ENCODE measurements at places on chromosomes 12 and 14. TPM values are rescaled to one million over a fixed set of nuclear protein-coding genes. Genes with fewer than 3 reads are reported as not detected.

DNA sequence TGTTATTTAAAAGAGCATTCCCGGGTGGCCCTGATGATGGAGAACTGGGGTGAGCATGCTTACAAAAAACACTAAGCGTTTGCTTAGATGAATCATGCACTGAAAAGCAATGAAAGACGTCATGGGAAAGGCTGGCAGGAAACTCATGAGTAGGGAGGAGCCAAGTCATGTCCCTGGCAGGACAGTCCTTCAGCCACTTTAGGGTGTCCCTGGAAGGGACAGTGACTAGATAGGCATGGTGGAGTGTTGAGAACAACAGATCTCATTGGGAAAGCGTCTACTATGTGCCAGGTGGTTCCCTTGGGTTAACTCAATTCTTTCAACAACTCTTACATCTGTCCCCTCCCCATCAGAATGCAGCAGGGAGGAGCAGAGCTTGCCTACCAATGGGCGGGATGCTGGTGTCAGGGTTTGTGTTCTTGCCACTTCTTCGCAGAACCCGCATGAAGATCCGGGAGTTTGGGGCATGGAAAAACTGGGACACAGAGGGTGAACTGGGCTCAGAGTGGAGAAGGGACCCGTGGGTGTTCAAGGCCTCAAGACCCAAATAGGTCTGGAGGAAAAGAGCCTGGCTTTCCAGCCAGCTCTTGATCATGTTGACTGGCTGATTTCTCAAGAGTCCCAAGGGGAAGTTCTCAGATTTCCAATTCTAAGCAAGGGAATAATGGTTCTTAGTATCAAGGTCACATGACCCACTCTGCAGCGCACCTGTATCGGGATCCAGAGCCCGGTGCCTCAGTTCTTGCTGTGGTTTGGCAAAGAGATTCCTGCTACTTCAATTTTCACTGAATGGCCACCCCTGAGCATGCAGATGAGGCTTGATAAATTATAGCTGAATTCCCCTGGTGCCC lies 653.9 kb upstream of the TBX3 start:
- peak; percentile 42 for DNase-seq

DNA sequence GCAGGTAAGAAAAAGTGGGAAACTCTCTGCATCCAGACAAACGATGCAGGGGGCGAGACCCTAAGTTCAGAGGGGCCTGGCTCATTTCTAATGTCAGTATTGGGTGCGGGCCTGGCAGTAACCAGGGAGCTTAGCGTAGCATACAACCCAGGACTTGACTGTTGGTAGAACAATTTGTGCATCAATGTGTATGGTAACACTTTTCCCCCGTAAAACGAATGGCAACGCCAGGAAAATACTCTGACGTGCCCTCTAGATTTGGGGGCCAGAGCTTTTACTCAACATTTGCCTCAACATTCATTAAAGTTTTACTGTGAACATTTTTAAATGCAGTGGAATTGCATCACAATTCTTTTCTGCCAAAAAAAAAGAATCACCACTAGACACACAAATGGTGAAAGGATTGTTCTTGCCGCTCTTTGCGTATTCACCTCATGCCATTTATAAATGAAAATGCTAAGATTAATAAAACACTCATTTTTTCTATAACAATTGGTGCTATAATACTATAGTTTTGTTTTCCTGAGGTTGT lies 867 bp downstream of the RHOJ start:
- DNase-seq = no peak

- DNase-seq = no peak
These were observed 76.0 kb downstream of the VCPKMT start for GRCh38 chr14:50040401-50040775.

- DNase-seq = no peak
These were observed 21.5 kb downstream of the SDS start for GRCh38 chr12:113382206-113382605.

- no peak for DNase-seq
These were observed 332.6 kb downstream of the AEBP2 start for GRCh38 chr12:19771858-19772257.

GRCh38 chr12:27802511-27802910 lies 22.5 kb upstream of the MANSC4 start:
- DNase-seq = no peak

DNA sequence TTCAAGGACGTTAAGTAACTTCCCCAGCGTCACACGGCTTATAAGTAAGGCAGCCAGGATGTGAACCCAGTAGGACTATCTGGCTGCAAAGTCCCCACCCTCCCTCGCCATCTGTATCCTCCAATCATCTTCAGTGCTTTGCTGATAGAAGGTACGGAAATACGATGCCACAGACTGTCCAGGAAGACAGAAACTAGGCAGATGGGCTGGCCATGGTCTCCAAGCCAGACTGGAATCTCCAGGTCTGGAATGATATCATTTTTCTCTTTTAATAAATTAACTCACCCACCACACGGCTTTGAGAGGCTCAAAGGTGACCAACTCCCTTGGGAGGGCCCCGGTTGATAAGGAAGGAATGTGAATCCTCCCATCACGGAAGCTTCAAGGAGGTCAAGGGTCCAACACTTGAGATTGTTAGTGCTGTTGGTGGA lies 16.3 kb upstream of the BDKRB1 start:
- DNase-seq = no peak

DNA sequence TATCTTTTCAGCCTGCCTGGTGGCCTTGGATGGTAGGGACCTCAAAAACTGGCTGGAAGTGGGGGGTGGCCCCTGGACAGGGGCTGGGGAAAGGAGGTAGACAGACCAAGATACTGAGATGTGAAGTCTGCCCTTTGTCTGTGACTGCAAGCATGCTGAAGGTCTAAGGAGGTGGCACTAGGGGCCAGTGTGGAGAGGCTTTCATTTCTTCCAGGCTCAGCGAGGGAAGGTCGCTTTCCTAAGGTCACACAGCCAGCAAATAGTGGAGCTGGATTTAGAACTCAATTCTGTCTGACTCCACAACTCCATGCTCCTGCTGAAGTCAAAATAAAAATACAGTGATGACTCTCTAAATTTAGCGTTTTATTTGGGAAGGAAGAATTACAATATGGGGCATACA lies 11.3 kb upstream of the PLBD2 start:
- DNase-seq = no peak

GRCh38 chr14:36227344-36227743 lies 50.8 kb upstream of the PTCSC3 start:
- DNase-seq = no peak

- DNase-seq = no peak
These were observed 340.6 kb downstream of the SEC23A start for GRCh38 chr14:38762426-38762825.

GRCh38 chr12:104317538-104318210 lies 14.1 kb downstream of the EID3 start:
- no peak for DNase-seq

GRCh38 chr14:104137297-104138097 lies 890 bp upstream of the KIF26A start:
- peak; percentile 24 for DNase-seq

DNA sequence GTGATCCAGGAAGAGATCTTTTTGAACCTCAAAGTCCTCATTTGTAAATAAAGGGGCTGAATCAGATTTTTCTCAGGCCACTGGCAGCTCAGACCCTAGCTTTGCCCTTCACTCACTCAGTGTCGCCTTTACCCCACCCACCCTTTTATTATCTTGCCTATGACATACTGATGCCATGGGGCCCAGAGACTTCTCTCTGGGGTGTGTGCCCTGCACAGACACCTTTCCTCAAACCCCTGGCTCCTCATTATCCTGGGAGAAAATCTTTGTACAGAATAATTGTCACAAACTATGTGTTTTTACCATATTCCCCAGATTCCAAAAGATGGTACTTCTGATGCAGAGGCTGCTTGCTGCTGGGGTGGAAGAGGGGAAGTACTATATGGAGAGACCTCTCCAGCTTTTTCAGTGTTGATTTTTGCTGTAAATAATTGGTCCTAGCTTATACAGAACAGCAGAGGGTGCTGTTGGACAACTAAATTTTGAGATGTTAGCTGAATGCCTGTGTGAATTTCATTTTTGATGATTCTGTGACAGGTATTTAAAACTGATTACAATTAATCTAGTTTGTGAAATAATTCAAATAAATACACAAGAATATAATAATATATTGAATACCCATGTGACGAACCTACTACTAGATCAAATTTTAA lies 53.9 kb upstream of the DCD start:
- no peak for DNase-seq

GRCh38 chr14:96445844-96446710 lies 54.1 kb downstream of the AK7 start:
- DNase-seq = no peak

GRCh38 chr12:10001171-10001776 lies 2.4 kb upstream of the CLEC1B start:
- no peak for DNase-seq

Gene GUCY2C
- total RNA-seq = 1.3 TPM

Gene KRT6A
- 0.33 TPM for total RNA-seq

Gene NUP37
- 16.7 TPM for total RNA-seq

Gene FBXL14
- 12.9 TPM for total RNA-seq

Gene CIT
- 9.5 TPM for total RNA-seq

Gene SERPINA9
- not detected for total RNA-seq

Gene VWF
- 60.3 TPM for total RNA-seq

Gene RIN3
- 10.7 TPM for total RNA-seq

All from breast epithelium (tissue), 4 donors.